Occipital lobe (tissue), 3 donors: ENCODE measurements at places on chromosomes 1 and 21. TPM values are rescaled to one million over a fixed set of nuclear protein-coding genes. Genes with fewer than 3 reads are reported as not detected.

- DNase-seq: no peak
Measured at GRCh38 chr1:62452951-62453350, 16.1 kb downstream of the USP1 start.

GRCh38 chr1:201530741-201531531 lies 8.0 kb upstream of the NAV1 start:
- DNase-seq: peak; percentile 78

DNA sequence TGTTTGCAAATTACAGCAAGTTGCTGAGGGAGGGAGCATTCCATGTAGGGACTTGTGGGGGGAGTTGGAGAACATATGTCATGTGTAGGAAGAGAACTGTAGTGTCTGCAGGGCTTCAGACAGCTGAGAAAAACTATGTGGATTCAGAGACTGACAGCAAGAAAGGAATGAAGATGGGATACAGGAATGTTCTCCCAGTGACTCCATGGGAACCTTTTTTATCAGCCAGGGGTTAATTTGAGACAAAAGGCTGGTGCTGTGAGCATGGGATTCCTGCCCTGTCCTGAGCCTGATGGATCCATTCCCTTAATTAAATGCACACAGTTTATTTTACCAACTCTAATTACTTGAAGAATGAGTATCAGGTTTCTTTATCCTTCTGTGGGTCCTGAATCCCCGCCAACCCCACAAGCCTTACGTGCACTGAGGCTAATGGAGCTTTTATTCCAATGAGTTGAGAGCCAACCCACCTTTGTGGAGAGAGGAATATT lies 26.5 kb upstream of the PLXNA2 start:
- DNase-seq: no peak

DNA sequence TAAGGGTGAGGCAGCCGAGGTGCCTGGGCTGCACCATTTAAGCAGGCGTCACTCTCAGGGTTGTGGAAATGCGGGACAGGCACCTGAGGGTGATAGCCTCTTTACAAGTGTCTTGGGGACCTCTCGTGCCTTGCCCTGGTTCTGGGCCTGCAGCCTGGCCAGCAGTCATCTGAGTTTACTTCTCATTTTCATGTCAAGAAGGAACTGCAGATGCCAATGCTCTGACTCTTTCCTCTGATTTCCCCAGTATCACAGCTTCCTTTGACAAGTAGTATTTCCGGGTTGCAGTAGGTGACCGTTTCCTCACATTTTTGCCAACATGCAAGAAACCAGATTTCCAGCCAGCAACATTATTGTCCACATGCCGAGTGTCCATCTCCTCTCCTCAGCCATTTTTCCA lies 286.9 kb downstream of the DISC1 start:
- no peak for DNase-seq

- no peak for DNase-seq
Measured at GRCh38 chr1:162868972-162869371, 8.0 kb upstream of the CCDC190 start.

- DNase-seq: no peak
Measured at GRCh38 chr21:30831194-30831765, 1.7 kb upstream of the KRTAP7-1 start.

- peak; percentile 56 for DNase-seq
Measured at GRCh38 chr1:119631433-119632102, 16.5 kb downstream of the ZNF697 start.

DNA sequence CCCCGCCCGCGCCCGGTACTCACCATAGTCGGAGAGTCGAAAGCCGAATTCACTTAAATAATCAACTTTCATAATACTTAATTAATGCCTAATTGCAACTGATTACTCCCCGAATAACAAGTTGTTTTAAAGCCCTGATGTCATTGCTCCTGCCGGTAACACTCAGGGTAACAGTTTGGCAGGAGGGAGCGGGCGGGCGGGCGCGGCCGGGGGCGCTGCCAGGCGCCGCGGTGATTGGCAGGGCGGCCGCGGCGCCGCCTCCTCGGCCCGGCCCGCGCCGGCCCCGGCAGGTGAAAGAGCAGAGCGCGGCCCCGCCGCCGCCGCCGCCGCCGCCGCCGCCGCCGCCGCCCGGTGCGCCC lies 102.2 kb downstream of the CASZ1 start:
- DNase-seq: no peak

- DNase-seq: no peak
Measured at GRCh38 chr21:39775816-39776215, 30.8 kb downstream of the IGSF5 start.

DNA sequence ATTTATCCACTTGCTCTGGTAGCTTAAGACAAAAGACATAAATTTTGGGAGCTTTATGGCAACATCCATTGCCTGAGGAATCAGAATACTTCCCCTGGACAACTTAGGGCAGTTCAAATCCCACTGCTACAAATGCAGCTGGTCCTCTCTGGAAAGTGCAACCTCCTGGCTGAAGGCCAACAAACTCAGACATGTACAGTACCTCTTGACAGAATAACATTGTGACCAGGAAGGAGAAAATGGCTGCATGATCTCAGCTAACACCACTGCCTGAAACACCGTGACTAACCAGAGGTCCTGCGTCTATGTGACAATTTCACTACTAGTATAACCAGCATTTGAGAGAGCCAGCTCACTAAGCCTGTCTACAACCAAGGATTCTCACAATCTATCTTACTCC lies 218.9 kb downstream of the CRB1 start:
- DNase-seq: no peak

DNA sequence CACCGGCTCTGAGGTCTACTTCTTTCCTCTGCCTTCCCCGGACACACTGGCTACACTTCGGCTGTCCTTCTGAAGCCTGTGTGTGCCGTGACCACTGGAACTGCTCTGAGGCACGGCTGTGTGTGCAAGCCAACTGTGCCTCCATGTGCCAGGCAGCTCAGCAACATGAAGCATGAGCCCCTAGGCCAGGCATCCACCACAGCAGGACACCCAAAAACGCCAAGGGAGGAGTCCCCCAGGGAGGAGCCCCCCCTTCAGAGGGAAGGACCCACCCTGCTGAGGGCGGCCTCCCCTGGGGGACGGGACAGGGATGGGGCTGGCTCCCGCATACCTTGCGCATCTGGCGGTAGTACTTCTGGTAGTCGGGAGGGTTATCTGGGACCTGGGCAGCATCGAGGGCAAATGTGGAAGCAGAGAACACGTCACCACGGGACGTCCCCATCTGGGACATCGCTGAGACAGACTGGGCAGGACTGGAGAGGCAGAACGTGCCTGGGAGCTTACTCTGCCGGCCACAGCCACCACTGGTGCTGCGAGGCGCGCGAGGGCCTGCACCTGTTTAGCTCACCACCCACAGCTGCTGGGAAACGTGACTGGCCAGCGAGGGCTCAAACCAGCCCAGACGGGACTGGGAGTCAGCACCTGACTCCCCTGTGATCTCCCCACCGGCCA lies 20.5 kb downstream of the LSS start:
- no peak for DNase-seq

DNA sequence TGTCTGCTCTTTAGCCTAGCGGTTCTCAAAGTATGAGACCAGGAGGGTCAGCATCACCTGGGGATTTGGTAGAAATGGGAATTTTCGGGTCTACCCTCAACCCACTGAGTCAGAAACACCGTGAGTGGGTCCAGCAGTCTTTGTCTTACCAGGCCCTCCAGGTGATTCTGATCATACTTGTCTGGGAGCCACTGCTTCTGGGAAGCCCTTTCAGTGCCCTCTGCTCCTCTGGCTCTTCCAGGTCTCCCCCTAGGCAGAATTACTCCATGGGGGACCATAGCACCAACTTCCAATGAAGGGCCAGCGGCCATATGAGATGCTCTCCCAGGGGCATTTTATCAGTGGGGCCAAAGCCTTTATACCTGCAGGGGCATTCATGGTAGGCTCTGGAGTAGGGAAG lies 81.0 kb upstream of the ETV3 start:
- DNase-seq: no peak

GRCh38 chr1:63936801-63937200 lies 163.0 kb downstream of the ROR1 start:
- no peak for DNase-seq

DNA sequence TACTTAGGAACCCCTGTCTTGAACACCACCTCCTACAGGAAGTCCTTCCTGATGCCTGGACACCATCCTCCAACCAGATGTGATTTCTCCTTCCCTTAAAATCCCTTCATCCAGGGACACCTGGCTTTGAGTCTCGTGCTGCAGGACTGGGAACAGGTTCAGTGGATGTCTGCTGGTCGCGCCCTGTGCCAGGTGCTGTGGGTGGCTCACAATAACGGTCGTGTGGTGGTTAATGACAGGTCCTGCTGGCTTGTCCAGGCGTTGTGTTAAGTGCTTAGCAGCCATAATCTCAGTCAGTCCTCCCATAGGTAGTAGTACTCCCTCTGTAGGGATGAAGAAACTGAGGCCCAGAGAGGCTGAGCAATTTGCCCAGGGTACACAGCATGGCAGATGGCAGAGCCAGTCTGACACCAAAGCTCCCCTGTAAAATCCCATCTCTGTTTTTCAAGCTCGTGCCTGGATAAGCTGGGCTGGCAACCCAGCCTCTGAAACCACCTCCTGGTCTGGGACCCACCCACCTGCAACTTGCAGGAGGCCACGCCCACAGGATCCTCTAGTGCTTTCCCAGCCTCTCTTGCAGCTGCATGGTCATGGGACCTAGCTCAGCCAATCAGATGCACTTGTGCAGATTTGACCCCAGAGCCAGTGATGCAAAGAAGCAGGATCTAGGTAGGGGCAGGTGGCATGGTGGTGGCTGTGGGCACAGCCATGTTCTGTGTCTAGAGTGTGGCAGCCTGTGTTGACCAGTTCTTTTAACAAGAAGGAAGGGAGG lies 106.0 kb upstream of the IFFO2 start:
- DNase-seq: no peak

DENND2D gene
- 0.94 TPM for total RNA-seq

INAVA gene
- total RNA-seq: 1.4 TPM

SPRR2B gene
- not detected for total RNA-seq

KMO gene
- total RNA-seq: 0.47 TPM
